Stimulated activated CD8-positive, alpha-beta memory T cell treated with anti-CD3 and anti-CD28 coated beads, Interleukin-2, amount 100 ng/mL, for 1 hour (primary cell): ENCODE measurements at places on chromosomes 6 and 20.

GRCh38 chr20:45894797-45895196, 3.7 kb downstream of the CTSA start:
- no peak for DNase-seq

DNA sequence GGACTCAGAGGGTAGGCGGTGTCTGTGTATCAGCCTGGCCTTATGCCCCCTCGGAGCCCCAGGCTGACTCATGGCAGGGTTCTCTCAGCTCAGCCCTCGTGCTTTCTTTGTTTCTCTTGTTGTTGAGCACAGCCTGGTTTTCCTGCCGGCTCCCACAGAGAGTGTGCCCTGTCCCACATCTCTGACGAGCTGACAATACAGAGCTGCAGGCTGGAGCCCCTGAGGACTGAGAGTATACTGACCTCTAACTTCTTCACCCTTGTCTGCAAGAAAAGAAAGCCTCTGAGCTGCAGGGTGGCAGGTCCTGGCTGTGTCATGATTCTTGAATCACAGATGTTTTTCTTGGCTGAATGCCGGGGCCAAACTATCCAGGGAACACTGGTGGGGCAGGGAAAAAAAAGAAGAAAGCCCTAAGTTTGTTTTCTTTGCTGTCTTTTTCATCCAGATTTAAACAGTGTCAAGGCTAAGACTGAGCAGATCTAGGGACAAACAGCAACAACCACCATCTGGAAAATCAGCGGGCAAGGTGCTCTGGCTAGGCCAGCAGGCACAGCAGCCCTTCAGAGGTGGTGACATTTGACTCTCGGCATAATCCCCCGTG, 63.3 kb upstream of the ZNF133 start:
- no peak for DNase-seq

DNA sequence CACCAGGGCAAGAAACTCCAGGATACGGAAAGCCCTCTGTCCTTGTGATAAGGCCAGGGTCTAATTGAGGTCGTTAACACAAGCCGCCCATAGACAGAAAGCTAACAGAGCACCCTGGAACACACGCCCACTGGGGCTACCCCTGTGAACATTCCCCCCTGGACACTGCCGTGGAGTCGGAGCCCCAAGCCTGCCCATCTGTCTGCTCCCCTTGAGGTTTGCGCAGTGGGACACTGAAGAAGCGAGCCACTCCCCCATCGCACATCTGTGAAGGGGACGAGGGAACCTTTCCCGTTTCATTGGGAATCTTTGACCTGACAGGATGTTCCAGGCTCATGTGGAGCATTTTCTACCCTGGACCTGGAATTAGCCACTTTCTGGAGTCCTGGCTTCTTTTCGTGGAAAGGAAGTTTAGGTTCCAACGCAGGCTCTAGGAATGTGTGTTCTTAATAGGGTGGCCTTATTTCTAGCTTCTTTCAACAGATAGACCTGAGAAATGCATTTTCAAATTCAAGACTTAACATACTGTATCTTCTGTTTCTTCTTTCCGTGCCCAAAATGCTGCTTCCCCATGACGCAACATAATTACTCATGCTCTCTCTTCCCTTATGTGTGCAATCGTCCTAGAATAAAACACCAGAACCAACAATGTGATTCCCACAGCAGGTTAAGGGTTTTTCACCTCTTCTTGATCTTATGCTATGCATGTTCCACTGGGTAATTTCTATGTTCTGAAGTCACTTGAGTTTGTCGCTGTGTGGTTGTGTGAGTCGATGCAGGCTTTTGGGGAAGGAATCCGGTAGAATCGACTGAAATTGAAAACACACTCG, 161.1 kb downstream of the ERMARD start:
- DNase-seq, result no peak

DNA sequence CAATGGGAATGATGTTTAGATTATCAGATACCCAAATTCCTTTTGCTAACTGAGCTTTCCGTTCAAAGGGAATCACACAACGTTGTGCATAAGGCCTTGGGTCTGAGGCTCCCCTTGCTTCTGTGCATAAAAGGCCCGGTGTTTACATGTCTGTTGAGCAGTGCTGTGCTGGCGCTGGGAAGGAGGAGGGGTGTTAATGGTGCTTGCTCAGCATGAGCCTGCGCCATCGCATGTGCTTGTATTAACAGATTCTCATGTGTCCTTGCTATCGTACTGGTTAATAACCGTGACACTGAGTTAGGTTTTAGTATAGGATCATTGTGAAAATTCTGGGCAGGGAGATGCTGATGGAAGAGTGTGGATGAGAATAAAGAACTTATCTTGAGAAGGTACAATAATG, 62.3 kb upstream of the TRAF3IP2 start:
- no peak for DNase-seq

DNA sequence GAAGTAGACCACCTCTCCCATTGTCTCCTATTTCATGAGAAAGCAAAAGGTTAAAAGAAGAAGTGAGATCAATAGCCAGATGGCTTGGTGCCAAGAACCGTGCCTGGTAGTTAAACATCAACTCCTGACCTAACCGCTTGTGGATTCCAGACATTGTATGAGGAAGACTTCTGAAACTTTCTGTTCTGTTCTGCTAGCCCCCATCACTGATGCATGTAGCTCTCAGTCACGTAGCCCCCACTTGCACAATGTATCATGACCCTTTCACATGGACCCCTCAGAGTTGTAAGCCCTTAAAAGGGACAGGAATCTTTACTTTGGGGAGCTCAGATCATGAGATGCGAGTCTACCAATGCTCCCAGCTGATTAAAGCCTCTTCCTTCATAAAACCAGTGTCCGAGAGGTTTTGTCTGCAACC, 301.2 kb downstream of the RNGTT start:
- no peak for DNase-seq

DNA sequence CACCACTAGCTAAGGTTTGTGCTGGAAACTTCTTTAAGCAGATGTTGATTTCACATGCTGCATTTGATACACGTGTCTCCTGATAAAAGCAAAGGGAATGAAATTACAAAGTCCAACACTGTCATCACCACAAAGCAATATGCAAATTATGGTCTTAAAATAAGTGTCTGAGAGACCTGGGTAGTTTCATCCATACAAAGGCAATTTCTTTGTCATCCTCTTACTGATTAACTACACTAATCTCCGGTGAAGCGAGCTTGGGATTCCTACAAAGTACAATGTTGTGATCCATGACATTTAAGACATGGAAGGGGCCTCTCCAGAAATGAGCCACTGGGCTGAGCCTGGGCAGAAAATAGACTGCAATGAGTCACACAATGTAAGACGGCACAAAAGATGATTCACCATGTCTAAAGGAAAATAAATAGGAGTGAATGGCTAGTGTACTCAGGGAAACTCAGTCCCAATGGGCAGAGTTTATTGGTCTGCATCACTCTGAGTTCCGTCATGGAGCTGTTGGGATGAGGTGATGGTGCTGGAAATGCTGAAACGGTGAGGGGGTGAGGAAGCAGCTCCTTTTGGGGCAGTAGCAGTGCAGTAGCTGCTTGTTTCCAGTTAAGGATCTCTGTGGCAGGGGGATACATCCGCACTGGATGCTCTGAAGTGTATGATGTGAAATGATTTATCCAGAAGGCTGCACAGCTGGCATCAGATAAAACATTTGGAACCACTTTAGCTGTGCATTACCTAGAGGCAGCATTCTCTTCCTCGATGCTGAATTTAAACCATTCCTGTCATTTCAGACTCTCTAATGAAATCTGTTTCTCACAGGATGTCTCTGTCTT, 103.3 kb downstream of the IBTK start:
- no peak for DNase-seq

DNA sequence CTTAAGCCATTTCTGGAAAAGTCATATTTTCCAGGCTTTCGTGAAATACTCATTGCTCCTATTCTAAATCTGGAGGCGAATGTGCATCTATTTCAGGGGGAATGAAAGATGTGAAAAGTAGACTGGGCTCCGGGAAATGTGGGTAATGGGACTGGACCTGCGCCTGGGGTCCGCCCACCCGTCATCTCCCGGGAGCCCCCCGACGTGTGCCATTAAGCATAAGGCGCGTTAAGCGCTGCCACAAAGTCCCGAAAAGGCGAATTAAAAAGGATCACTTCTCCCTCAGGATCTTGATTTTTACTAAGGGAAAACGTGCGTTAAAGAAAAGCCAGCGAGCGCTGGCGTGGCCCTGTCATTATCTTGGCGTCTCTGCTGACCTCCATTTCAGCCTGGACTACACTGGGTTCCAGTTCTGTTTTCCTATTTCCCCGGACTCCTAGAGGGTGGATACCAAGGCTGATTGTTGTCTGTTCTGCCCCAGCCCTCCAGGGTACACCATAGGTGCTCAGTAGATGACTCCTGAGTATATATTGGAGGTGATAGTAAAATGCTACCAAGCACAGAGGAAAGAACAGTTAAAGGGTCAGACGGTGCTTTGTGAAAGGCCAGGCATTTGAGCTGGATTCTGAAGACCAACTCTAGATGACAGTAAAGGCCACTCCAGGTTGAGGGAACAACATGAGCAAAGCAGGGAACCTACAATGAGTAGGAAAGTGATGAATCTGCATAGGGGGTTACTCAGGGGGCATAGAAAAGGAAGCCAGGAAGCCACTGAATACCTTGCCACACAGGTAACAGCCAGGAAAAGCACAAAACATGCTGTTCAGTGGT, 89.2 kb upstream of the ARID1B start:
- DNase-seq, result no peak

DNA sequence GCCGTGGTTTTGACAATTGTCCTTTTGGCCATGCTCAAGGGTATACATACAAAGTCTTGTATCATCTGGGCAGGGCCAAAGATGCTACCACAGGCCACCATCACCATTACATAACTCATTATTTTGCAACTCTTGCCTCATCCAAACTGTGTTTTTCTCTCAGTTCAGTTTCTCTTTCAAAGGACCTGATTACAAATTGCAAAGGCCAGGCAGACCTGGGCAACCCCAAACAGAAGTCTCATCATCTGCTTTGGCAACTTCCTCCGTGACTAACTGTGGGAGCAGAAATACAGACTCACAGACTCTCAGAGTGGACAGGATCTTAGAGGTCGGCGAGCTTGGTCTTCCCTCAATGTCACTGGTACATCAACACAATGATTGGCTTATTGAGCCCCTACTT, 117.8 kb upstream of the NEDD9 start:
- DNase-seq, result no peak

- no peak for DNase-seq
Observed at GRCh38 chr6:70183538-70183937, 119.3 kb downstream of the COL9A1 start.

DNA sequence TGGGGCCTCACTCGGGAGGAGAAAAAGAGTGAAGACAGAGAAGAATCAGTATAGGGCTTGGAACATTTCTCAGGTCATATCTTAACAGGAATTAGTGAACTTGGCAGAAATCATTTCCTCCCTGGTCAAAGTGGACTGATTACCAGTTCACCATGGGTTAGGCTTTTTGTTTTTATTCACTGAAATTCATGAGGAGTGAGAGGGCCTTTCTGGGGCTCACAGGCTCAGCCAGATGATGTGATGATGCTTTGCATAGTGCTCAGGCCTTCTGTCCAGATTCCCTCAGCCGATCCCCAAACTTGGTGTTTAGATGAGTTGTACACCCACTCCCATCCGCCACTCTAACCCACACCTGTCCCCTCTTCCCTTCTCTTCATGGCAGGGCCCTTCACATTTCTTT, 32.5 kb downstream of the SRSF3 start:
- DNase-seq, result no peak
